ENCODE measurements at places on chromosomes 5 and 9. TPM values are rescaled to one million over a fixed set of nuclear protein-coding genes. Genes with fewer than 3 reads are reported as not detected.

Gene ZFP37
- 1.2 TPM for total RNA-seq

GRCh38 chr5:159021136-159021900 lies 78.4 kb downstream of the EBF1 start:
- no peak for DNase-seq
- H3K4me1 ChIP-seq = no peaks in the 10 kb centered on the region
- no peak overlapping the region for H3K27ac ChIP-seq
- H3K36me3 ChIP-seq = no peaks in the 10 kb centered on the region

GRCh38 chr5:142065273-142065672 lies 43.3 kb upstream of the NDFIP1 start:
- no peak overlapping the region for H3K4me3 ChIP-seq
- no peak overlapping the region for H3K27ac ChIP-seq
- no peaks in the 10 kb centered on the region for H3K36me3 ChIP-seq

GRCh38 chr5:37721447-37721871 lies 118.4 kb downstream of the GDNF start:
- no peak overlapping the region for H3K4me3 ChIP-seq
- peaks cover 14% of the 10 kb centered on the region for H3K4me1 ChIP-seq
- DNase-seq = no peak

DNA sequence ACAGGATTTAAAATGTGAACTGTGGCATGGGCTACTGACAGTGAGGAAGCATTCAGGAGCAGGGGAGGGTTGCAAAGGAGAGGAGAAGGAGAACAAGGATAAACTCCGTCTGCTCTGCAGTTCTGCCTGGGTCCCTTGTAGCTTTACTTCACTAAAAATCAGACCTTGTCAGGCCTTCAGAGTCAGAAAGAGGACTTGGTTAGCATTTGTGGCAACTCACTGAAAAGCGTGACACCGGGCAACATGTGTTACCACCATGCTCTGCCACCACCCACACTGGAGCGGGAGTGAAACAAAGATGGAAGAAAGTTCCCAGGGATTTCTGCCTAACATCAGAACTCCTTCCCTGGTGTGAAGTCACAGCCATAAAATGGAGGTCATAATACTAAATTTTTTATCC lies 19.3 kb downstream of the FYB1 start:
- DNase-seq = no peak
- H3K27me3 ChIP-seq = no peaks in the 10 kb centered on the region
- no peaks in the 10 kb centered on the region for H3K36me3 ChIP-seq
- no peak overlapping the region for H3K27ac ChIP-seq

DNA sequence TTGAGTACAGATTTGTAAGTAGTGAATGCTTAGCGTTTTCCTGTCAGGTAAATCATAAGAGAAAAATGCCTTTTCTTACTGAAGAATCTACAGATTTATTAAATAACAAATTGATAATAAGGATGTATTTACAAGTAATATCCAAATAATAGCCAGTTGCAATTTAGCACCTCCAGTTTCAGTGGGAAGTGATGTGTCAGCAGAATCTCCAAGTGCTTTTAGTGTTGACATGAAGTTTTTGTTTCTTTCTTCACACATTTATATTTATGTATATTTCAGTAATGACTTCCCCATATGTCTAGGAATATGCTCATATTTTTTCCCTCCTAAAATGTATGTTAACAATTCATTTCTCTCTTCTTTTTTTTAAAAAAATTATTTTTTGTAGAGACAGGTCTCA lies 229.9 kb upstream of the GRIN3A start:
- no peak for DNase-seq
- H3K27ac ChIP-seq = no peak overlapping the region
- no peak overlapping the region for H3K4me3 ChIP-seq
- H3K4me1 ChIP-seq = no peaks in the 10 kb centered on the region
- no peaks in the 10 kb centered on the region for H3K27me3 ChIP-seq

DNA sequence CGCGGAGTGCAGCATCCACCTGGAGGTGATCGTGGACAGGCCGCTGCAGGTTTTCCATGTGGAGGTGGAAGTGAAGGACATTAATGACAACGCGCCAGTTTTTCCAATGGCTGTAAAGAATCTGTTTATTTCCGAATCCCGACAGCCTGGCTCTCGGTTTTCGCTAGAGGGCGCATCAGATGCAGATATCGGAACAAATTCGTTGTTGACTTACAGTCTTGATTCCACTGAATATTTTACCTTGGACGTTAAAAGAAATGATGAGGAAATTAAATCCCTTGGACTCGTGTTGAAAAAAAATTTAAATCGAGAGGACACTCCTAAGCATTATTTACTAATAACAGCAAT lies 611 bp downstream of the PCDHA3 start:
- H3K27ac ChIP-seq = no peak overlapping the region
- H3K27me3 ChIP-seq = no peaks in the 10 kb centered on the region
- no peaks in the 10 kb centered on the region for H3K4me1 ChIP-seq
- H3K4me3 ChIP-seq = no peak overlapping the region
- no peak for DNase-seq

DNA sequence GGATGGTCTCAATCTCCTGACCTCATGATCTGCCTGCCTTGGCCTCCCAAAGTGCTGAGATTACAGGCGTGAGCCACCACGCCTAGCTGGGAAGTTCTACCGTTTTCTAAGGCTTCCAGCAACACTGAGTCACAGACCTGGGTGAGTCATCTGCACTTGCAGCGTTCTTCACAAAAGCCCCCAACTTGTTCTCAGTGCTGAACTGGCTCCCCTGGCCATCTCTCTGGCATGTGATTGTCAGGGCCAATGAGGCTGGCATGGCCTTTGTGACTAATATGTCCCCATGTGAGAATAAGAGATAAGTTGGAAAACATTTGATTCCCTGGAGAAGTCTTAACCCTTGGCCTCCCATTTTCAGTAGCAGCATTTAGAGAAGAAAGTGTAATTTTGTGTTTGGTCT lies 124.4 kb downstream of the WDR41 start:
- no peaks in the 10 kb centered on the region for H3K36me3 ChIP-seq
- H3K27ac ChIP-seq = no peak overlapping the region
- H3K4me3 ChIP-seq = no peak overlapping the region

GRCh38 chr5:167678481-167678880 lies 613.0 kb upstream of the WWC1 start:
- no peak overlapping the region for H3K4me3 ChIP-seq
- H3K27ac ChIP-seq = no peak overlapping the region
- DNase-seq = no peak
- no peaks in the 10 kb centered on the region for H3K36me3 ChIP-seq
- H3K4me1 ChIP-seq = no peaks in the 10 kb centered on the region
- H3K27me3 ChIP-seq = no peaks in the 10 kb centered on the region

- no peak for DNase-seq
- no peaks in the 10 kb centered on the region for H3K27me3 ChIP-seq
- no peak overlapping the region for H3K4me3 ChIP-seq
- H3K27ac ChIP-seq = no peak overlapping the region
- H3K36me3 ChIP-seq = no peaks in the 10 kb centered on the region
- peaks cover 6% of the 10 kb centered on the region for H3K4me1 ChIP-seq
These were observed 8.5 kb downstream of the AMBP start for GRCh38 chr9:114069476-114070187.

- H3K27me3 ChIP-seq = no peaks in the 10 kb centered on the region
- DNase-seq = peak; percentile 52
- no peaks in the 10 kb centered on the region for H3K36me3 ChIP-seq
- H3K4me3 ChIP-seq = peak overlapping the region; percentile 62
- H3K4me1 ChIP-seq = peaks cover 14% of the 10 kb centered on the region
- H3K27ac ChIP-seq = peak overlapping the region; percentile 57
These were observed 1.2 kb downstream of the SSBP2 start for GRCh38 chr5:81749561-81750307.
